ENCODE measurements at places on chromosomes 6 and 20.

DNA sequence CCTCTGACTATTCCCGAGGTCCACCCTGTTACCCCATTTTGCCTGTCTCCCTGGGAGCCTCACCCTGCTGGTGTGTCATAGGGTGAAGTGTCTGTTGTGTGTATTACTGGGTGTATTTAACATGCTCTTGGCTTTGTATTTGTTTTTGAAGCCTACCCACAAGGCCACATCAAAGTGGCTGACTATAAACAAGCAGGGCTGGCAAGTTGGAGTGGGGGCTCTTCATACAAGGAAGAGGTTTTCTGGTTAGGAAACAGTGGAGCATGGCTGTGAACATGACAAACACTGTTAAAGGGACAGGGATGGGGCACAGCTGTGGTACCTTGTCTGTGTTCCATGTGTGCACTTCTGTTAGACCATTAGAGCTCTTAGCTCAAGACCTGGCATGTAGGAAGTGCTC lies 26.3 kb downstream of the HECA start:
- DNase-seq: peak; percentile 30

DNA sequence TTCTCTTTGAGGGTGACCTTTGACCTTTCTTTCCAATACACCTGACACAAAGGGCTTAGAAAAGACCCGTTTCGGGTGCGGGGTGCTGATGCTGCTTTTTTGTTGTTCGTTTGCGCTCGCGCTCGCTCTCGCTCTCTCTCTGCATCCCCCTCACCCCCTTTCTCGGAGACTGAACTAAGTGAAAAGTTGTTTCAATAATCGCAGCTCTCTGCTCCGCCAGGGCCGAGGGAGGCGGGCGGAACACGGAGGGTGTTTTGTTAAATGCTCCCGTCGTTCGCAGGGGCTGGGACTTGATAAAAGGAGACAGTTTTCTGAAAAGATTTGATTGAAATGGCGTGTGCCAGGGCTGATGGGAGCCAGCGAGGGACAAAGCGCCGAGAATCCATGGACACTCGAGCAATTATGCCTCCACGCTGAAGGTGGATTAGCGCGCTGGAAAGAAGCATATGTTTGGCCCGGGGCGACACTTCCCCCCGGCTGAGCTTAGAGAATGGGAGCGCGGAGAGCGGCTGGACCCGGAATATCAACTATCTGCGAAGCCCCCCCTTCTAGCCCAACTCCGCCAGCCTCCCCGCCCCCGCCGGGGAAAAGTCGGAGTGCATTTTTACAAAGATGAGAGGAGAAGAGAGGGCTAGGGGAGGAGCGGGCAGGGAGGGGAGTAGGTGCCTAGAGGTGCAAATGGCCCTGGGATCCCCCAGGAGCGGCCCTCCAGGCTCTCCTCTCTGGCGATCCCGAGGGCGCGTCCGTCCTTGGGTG lies 25.0 kb downstream of the TFAP2A start:
- no peak for DNase-seq

GRCh38 chr6:11288065-11288464 lies 55.6 kb upstream of the NEDD9 start:
- no peak for DNase-seq

- DNase-seq: no peak
Observed at GRCh38 chr20:16539280-16540021, 33.8 kb downstream of the KIF16B start.

GRCh38 chr6:101806241-101806640 lies 412.7 kb downstream of the GRIK2 start:
- no peak for DNase-seq

GRCh38 chr6:150088481-150089154 lies 19.7 kb upstream of the ULBP3 start:
- DNase-seq: no peak

GRCh38 chr6:126747728-126748540 lies 370.5 kb upstream of the RSPO3 start:
- DNase-seq: no peak

DNA sequence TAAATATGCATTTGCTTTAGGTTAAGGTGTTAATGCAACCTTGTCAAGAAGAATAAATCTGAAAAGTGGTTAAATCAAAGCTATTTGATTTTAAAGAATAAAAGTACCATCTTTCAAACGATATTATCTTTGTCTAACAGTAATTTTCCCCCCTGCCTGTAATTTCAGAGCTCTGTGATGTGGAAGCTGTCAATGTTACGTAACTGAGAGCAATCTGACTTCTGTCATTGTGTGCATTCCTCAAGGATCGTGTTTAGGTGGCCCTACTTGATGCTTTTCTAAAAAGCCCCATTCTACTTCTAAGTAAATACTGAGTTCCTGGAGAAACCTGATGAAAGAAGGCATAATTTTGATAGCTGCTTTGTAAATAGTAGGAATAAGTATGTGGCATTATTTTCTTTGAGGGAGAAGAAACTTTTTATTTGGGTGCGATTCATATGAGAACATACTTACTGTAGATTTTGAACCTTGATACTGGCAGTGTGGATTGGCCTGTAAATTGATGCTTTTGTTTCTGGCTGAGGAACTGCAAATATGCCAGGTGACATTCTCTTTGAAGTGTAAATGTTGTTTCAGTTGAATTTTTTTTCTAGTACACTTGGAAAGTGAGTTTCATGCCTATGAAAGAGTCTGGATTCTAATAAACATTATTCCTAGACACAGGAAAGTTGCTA lies 529.6 kb upstream of the FLRT3 start:
- no peak for DNase-seq

DNA sequence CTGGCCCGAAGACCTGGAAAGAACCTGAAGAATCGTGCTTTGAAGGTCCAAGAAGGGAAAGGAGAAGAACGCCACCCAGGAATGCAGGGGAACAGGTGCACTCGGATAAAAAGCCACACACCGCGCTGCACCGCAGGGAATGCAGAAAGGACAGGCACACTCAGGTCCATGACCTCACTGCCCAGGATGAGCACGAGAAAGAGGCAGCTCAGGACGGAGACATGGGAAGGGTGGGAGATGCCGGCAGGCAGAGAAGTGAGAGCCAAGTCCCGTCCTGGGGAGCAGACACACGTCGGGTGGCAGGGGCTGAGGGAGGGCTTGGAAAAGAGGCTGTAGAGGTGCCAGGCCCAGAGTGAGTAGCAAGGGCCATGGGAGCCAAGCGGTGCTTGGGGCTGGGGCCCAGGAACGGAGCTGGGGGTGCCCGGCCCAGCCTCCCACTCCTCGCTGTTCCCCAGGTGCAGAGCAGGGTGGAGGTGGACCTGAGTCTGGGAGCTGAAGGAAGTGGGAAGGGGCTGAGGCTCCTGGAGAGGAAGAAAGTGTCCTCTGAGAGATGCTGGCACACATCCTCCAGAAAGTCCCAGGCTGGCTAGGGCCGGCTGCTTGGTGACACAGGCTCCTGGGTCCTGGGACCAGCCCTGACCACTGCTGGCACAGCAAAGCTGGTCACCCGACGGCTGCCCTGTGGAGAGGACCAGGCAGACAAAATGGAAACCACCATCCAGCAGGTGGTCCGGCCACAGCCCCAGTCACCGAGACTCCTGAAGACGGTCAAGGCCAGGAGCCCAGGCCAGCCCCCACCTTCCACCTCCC lies 91.3 kb downstream of the PSMB1 start:
- DNase-seq: no peak

GRCh38 chr6:36539814-36540568 lies 7.3 kb downstream of the STK38 start:
- no peak for DNase-seq

- no peak for DNase-seq
Observed at GRCh38 chr6:45353654-45354053, 24.1 kb downstream of the SUPT3H start.

GRCh38 chr6:24872779-24873178 lies 63.0 kb downstream of the RIPOR2 start:
- no peak for DNase-seq

GRCh38 chr6:161228921-161229591 lies 44.8 kb downstream of the AGPAT4 start:
- no peak for DNase-seq

DNA sequence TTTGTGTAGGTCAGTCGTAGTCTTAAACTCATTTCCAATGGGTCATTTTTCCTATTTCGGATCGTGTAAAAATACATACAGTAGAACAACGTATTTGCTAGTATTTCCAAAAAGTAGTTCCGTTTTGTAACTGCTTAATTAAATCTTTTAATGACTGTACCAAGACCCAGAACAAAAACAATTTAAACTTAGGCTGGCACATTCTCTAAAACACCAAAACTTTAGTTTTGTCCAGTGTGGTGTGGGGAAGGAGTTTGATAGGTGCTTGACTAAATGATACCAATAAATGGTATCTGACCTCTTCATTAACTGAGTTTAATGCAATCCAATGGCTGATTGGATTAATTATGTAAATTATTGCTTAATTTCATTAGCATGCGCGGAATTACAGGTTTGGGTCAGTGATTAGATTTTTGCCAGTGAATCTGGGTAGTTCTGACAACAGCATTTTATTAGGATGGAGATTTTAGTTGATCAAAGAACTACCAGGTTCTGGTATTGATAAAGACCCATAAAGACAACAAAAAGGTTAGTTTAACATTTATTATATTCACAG lies 20.8 kb downstream of the OR2B2 start:
- DNase-seq: no peak

- peak; percentile 79 for DNase-seq
Observed at GRCh38 chr20:41137614-41138474, 501 bp downstream of the PLCG1 start.

- DNase-seq: no peak
Observed at GRCh38 chr6:42714098-42714761, 8.2 kb downstream of the PRPH2 start.

DNA sequence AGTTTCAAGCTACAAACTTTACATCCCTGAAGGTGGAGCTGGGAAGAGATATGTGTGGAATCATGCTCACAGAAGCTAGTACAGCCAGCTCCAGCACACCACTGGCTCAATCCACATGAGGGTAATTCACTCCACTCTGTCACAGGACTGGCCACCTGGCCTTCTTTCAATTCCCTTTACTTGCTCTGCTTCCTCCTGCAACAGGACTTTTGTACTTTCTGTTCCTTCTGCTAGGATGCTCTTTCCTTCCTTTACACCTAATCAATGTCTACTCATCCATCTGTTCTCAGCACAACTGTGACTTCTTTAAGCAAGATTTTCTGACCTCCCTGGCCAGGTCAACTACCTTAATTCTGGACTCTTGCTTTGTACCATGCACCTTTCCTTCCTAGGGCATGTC lies 39.4 kb upstream of the MYB start:
- no peak for DNase-seq
